ENCODE measurements at places on chromosomes 4 and X.

GRCh38 chr4:84547211-84547610, 35.7 kb upstream of the CDS1 start:
- DNase-seq = no peak

DNA sequence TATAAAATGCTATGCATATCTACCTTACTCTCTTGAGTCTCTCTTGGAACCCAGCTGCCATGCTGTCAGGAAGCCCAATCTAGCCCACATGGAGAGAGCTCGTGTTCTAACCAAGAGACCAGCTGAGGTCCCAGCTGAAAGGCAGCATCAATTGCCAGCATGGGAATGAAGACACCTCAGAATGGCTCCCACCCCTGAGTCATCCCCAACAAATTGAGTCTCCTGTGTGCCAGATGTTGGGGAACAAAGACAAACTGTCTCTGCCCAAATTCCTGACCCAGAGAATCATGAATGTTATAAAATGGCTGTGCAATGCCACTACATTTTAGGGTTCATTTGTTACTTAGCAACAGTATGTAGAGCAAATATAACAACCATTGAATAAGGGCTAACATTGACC, 105.2 kb upstream of the STX18 start:
- DNase-seq = no peak

GRCh38 chrX:149473092-149473491, 32.0 kb downstream of the IDS start:
- no peak for DNase-seq

DNA sequence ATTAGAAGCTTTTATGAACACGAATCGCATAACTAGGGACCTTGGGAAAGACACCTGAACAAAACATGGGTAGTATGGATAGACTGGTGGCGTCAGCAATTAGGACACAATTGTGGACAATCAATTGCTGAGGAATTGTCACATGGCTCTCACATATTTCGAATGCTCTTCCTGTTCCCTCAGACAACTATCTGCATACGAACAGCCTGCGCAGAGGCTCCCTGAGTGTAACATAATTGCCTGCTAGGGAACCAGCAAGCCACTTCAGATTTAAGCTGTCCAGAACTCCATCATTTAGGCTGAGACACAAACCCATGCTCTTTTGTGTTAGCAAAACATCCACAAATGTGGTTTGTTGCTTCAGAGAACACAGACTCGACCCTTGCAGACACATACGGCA, 160.8 kb downstream of the MGST2 start:
- no peak for DNase-seq

- no peak for DNase-seq
These were observed 12.8 kb upstream of the XIAP start for GRCh38 chrX:123847056-123847455.

GRCh38 chrX:139026811-139027210, 315.3 kb upstream of the FGF13 start:
- DNase-seq = no peak

DNA sequence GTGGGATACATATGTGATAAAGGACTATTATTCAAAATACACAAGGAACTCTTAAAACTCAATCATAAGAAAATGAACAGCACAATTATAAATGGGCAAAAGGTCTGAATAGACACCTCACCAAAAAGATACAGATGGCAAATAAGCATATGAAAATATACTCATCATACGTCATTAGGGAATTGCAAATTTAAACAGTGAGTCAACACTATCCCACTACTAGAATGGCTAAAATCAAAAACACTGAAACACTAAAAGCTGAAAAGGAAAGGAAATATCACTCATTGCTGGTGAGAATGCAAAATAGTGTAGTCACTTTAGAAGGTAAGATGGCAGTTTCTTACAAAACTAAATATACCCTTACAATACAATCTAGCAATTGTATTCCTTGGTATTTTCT, 597.0 kb upstream of the PABPC4L start:
- no peak for DNase-seq

DNA sequence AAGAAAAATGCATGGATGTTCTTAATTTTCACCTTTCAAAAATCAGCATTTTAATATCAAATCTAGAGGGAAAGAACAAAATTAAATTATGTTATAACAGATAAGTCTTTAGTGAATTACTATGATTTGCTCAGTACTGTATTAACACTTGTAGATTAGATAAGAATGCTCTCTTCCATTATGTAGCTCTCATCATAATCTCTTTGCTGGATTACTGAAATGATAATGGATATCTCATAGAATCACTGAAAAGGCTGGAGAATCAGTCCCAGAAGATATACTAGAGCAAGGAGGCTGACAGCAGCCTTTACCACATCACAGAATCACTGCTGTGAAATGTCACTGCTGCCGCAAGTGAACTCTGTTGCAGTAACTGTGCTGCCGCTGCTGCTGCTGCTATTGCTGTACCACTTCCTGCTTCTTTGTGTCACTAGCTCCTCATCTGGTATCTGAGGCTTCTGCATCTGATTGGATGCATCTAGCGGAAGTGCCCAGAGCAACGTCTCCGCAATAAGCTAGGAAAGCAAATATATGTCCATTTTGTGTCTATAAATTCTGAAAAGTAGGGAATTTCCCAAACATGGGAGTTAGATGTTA, 738.2 kb downstream of the ADGRL3 start:
- DNase-seq = no peak

GRCh38 chr4:182547435-182547834, 304.2 kb downstream of the TENM3 start:
- no peak for DNase-seq

DNA sequence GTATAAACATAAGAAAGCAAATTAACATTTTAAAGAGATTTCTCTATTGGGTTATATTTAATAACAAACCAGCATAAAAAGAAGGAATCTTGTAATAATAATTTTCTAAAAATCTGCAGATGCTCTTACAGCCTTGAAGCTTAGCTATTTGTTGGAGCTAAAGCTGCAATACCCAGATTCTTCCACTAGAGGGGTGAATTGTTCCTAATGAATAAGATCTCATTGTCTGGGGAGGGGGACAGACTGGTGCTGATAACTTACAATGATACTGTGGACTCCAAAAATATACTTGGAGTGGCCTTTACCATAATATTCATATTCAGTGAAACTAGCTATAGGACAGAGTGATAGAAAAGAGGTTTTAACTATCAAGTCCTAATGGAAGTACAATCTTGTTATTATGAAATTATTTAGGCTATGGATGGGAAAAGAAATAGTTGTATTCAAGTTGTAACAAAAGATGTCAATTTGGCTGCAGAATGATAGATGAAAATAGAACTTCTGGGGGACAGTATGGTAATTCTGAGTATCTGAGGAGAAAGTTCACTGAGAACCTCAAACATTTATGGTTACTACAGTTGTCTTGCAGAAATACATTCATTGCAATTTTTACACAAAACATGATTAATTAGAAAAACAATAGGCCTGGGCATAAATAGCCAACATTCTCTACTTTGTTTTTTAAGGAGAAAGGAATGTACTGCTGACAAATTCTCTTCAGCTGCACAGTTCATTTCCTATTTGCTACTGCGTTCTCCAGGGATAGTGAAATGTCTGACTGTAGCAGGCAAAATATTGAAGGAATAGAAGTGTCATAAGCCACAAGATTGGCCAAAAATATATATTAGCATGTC, 443.3 kb downstream of the GBA3 start:
- DNase-seq = no peak

GRCh38 chrX:39931529-39932282, 166.1 kb downstream of the BCOR start:
- no peak for DNase-seq

- no peak for DNase-seq
These were observed 24.9 kb upstream of the HGFAC start for GRCh38 chr4:3416821-3417221.

GRCh38 chr4:87978681-87979080, 3.2 kb downstream of the SPP1 start:
- DNase-seq = no peak

GRCh38 chr4:123398853-123399626, 2.4 kb downstream of the SPRY1 start:
- peak; percentile 39 for DNase-seq

GRCh38 chr4:189081826-189082225, 858.8 kb upstream of the FRG1 start:
- no peak for DNase-seq

GRCh38 chr4:138602664-138603063, 360.5 kb upstream of the SLC7A11 start:
- DNase-seq = no peak

- DNase-seq = no peak
These were observed 64.5 kb downstream of the SMC1A start for GRCh38 chrX:53357799-53358530.

DNA sequence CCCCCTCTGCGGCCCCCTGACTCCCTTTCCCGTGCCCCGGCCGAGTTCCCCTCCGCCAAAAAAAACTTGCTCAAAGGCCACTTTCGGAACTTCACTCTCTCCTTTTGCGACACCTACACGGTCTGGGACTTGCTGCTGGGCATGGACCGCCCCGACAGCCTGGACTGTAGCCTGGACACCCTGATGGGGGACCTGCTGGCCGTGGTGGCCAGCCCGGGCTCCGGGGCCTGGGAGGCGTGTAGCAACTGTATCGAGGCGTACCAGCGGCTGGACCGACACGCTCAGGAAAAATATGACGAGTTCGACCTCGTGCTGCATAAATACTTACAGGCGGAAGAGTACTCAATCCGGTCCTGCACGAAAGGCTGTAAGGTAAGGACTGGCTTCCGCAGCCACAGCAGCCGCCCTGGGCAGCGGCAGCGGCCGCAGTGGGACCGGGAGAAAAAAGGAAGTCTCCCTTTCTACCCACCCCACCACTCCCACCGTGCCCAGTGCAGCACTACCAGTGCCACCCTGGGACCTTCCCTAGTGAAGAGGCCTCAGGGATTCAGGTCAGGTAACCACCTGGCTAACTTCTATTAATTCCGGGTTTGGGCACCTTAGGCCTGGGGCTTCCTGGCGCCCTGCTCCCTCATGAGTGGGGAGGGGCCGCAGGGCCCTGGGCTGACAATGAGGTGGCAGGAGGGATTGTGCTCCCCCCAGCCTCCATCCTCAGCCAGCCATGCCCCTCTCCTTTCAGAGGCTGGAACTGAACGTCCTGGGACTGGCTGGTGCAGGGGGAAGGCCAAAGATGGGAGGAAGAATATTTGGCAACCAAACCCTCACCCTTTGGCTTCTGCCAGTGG, 1.9 kb downstream of the NALF2 start:
- DNase-seq = no peak

- DNase-seq = no peak
These were observed 65.9 kb downstream of the DIPK2B start for GRCh38 chrX:45134775-45135174.

GRCh38 chr4:147963839-147964238, 232.0 kb downstream of the ARHGAP10 start:
- DNase-seq = no peak

GRCh38 chr4:151644622-151645021, 116.2 kb downstream of the GATB start:
- no peak for DNase-seq

GRCh38 chrX:108438110-108438623, at the start of gene COL4A6:
Gene COL4A6 (minus strand): TSS chrX:108438422. CDS start chrX:108438196, 226 bp downstream.
- no peak for DNase-seq

- DNase-seq = no peak
These were observed 12.0 kb upstream of the CD38 start for GRCh38 chr4:15765910-15766697.

GRCh38 chrX:126272795-126273497, 106.9 kb upstream of the DCAF12L2 start:
- DNase-seq = no peak

- no peak for DNase-seq
These were observed 262.9 kb downstream of the ARHGAP10 start for GRCh38 chr4:147994491-147995385.

DNA sequence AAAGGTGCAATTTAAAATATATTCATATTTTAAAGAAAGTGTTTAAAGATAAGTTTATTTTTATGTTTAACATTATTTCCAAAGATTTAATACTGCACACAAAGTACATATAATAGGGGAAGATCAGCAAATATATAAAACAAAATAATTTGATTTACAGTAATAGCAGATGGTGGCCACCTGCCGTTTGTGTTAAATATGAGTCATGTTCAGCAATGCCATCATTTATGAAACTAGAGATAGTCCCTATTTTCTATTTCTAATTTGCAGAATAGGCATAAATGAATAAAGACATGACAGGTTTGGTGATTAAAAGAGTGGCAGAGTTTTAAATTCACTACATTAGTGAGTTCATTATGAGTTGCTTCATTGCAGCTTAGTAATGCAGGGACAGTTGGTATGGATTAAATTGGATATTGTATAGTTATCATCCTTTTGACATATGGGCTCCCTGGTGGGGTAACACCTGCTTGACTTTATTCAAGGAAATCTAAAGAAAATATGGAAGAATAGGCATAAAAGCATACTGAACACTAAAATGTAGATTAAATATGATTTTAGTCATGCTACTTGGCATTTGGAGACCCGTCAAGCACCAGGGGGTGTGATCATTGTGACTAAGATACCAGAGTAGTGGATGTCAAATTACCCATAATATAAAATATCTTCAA, 78.8 kb upstream of the BANK1 start:
- no peak for DNase-seq

DNA sequence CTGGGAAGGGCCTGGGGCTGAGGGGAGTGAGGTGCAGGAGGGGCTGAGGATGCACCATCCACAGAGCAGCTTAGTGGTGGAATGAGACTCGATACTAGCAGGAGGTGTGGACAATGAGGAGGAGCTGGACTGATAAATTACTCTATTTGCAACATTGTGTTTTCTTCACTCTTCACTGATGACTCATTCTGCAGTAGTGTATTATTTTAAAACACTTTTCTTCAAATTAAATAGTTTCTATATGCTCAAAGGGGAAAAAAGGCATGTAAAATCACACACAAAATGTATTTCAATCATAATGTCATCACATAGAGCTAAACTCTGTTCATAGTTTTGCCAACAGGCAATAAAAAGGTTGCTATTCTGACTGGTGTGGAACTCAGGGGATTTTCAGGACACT, 467.0 kb upstream of the CTSO start:
- DNase-seq = no peak

GRCh38 chr4:41512136-41512535, 25.8 kb upstream of the LIMCH1 start:
- DNase-seq = no peak

DNA sequence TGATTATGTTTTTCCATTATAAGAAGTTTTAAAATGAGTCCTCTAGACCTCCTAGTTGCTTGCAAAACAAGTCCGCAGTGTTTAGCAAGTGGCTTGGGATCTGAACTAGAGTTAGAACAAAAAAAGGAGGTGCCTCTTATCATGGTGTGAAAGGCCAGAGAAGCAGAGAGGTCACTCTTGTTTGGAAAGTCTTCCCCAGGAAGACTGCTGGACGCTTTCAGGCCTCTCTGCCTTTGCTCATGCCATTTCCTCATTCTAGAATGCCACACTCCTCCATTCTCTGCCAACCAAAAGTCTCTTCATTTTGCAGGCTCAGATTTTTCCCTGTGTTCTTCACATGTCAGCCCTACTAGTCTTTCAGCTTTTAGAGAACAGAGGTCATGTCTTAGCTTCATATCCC, 14.9 kb downstream of the PARM1 start:
- DNase-seq = no peak

All from activated T-helper 9 cell treated with anti-CD3 and anti-CD28 coated beads, Interleukin-2, amount 50 U/mL, for 16 hours (primary cell).